Bronchial epithelial cell (primary cell): ENCODE measurements at places on chromosomes 11 and 22.

DNA sequence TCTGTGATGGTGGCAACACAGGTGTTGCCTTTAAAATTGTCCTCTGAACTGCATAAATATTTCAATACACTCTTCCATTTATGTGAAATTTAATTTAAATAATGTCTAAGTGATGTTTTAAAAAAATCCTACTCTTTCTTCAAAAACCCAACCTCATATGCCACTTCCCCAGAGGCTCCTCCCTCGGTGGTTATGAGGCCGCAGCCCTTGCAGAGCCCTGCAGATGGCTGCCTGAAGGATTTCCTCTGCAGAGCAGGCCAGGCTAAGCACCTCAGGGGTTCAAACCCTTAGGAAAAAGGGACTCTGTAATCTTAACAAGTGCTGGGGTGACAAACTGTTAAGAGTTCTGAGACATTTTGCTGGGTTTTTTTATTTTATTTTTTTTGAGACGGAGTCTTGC lies 25.2 kb downstream of the MORC2 start:
- DNase-seq: no peak

- no peak for DNase-seq
Measured at GRCh38 chr11:64118876-64119665, 46.8 kb downstream of the MACROD1 start.

- no peak for DNase-seq
Measured at GRCh38 chr11:78426845-78427244, 9.2 kb upstream of the GAB2 start.

DNA sequence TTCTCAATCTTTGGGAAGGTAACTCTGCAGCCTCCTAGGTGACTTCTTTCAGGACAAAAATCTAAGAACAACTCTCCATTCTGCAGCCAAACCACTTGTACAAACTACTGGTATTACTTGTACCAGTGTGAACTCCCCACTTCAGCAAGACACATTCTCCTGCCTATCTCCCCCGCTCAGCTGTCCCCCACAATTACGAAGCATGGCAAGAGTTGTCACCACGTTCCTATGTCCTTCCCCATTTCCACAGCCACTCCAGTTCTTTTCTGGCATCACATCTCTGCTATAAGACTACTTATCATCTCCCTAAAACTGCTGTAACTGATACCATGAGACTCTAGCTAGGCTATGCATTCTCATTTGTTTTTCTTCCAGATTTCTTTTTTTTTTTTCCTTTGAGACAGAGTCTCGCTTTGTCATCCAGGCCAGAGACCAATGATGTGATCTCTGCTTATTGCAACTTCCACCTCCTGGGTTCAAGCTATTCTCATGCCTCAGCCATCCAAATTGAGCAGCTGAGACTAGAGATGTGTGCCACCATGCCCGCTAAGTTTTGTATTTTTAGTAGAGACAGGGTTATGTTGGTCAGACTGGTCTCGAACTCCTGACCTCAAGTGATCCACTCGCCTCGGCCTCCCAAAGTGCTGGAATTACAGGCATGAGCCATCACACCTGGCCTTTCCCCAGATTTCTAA lies 71.9 kb upstream of the CDON start:
- no peak for DNase-seq

DNA sequence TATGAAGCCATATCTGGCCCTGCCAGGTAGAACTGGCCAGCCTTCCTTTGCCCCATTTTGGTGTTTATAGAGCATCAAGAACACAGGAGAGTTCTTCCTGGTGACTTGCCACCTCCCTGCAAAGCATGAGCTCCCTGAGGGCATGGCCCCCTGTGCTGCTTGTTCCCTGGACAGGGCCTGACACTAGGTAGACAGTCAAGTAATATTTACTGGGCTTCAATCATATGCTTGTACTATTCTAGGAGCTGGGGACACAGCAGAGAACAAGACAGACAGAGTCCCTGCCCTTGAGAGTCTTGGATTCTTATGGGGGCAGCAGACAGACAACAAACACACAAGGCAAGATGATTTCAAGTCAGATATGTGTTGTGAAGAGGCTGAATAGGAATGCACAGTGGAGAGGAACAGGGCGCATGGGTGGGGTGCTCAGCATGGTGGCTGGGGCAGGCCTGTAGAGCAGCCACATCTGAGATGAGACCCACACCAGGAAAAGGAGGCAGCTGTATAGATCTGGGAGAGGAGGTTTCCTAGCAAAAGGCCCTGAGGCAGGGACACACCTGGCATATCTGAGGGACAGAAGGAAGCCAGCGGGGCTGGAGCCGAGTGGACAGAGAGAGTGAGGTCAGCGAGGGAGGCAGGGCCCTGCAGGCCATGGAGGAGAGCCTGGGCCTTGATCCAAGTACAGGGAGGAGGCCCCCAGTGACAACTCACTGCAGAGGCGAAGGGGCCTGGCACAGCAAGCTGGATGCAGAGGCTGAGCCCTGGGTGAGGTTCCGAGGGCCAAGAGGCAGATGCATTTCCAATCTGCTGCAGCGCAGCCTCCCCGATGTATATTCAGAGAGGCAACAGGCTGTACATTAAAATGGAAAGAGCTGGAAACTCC lies 10.2 kb upstream of the CBX6 start:
- no peak for DNase-seq

GRCh38 chr11:2699185-2699530 lies 636 bp downstream of the KCNQ1OT1 start:
- no peak for DNase-seq

DNA sequence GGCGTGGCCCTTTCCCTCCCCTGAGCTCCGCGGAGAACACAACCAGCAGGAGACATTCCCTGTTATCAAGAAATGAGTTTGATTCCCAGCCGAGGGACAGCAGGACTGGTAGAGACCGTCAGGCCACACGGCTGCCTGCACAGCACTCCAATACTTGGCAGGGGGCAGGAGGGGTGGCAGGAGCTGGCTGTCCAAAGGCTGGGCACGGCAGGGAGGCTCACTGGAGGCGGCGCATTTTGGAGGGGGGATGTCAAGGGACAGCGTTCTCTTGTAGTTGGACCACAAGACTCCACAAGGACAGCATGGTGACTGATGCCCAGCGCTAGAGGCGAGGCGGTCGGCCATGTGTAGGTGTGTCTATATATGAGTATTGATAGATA lies 66.7 kb upstream of the A4GALT start:
- DNase-seq: no peak

DNA sequence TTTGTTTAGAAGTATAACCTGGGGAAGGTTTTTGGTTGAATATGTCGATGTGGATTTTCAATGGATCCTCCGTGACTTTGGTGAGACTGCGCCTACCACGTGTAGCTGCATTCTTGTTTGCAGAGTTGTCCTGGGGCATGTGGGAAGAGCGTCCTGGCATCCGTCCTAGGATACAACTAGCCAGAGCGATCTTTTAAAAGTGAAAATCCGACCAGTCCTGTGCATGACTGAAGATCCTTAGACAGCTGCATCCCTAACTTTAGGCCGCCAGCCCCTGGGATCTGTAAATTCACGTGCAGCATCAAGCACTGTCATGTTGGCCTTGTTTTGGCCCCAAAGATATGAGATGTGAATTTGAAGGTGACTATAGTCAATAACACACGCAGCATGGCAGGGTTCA lies 22.4 kb upstream of the THY1 start:
- DNase-seq: no peak

DNA sequence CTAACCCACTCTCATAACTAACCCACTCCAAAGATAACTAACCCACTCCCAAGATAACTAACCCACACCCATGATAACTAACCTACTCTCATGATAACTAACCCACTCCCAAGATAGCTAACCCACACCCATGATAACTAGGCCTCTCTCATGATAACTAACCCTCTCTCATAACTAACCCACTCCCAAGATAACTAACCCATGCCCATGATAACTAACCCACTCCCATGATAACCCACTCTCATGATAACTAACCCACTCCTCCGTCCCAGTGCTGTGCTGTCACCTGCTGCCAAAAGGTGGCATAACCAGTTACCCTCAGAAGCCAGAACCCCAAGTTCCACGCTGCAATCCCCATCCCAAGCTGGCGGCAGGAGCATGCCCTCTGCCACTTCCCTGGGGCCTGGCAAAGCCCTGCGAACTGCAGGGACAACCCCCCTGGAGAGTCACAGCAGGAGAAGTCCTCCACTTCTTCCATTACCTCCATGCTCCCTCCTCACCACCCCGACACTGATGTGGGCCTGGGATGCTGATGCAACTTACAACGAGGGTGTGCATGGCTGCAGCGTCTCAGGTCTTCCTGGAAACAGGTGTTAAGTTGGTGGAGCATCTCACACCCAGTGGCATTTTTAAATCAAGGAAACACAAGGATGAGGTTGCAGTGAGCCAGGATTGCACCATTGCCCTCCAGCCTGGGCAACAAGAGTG lies 30.8 kb upstream of the CELSR1 start:
- no peak for DNase-seq

DNA sequence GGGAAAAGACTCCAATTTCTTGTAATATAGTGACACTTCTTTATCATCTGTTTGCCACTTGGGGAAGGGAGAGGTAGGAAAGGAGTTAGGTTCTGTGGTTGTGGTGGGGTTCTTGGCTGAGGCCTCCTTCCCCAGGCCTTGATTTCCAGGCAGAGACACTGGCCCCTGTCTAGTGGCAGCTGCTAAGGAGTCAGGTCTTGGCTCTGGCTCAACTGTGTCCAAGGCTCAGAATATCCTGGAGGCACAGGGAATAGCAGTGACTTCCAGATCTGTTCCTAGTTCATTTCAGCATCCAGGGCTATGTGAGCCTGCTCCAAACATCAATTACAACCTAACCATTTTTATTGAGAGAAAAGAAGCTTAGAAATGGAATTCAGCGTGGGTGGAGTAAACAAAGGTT lies 29.5 kb downstream of the PPFIBP2 start:
- no peak for DNase-seq

- no peak for DNase-seq
Measured at GRCh38 chr11:75502138-75502537, 23.6 kb downstream of the GDPD5 start.

- no peak for DNase-seq
Measured at GRCh38 chr22:28171115-28171514, 252.1 kb upstream of the PITPNB start.

GRCh38 chr11:120675171-120675570 lies 163.6 kb downstream of the GRIK4 start:
- DNase-seq: no peak

GRCh38 chr22:32649515-32650200 lies 151.8 kb upstream of the TIMP3 start:
- no peak for DNase-seq

DNA sequence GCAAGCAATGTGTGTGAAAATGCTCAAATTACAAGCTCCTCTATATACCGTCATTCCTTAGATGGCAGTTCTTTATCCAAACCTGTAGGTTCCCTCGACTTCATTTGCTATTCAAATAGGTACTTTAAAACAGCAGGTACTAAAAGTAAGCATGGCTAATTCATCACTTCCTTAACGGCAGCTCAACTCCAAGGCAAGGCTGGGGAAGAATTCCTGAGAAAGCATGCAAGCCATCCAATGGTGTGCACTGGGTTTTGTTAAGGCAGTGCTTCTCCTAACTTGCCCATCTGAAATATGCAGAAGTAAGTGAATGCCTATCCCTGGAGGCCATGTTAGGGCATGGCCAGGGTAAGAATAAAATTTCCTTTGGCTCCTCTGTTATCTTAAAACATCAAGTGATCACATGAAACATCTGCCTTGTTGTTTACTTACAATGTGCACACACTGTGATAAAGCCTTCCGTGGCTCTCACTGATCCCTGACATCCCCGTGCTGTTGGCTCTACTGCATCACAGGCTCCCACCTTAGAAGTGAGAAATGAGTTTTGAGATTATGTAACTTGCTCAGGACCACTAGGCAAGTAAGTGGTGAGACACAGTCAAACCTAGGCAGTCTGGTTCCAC lies 52.1 kb downstream of the SMCO4 start:
- DNase-seq: peak; percentile 6
